ENCODE measurements at places on chromosomes 13 and 19.

GRCh38 chr13:20359335-20359734 is 127.2 kb upstream of the GJB6 start:
- DNase-seq, result no peak

DNA sequence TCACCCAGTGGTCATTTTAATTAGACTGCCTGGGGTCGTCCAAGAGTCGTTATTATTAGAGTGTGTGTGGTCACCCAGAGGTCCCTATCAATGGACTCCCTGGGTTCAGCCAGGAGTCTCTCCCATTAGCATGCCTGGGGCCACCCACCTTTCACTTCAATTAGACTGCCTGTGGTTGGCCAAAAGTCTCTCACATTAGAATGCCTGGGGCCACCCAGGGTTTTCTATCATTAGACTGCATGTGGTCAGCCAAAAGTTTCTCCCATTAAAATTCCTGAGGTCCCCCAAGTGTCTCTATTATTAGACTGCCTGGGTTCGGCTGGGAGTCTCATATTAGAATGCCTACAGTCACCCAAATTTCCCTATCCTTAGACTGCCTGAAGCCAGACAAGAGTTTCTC is 1472.6 kb downstream of the UQCRFS1 start:
- DNase-seq, result no peak

DNA sequence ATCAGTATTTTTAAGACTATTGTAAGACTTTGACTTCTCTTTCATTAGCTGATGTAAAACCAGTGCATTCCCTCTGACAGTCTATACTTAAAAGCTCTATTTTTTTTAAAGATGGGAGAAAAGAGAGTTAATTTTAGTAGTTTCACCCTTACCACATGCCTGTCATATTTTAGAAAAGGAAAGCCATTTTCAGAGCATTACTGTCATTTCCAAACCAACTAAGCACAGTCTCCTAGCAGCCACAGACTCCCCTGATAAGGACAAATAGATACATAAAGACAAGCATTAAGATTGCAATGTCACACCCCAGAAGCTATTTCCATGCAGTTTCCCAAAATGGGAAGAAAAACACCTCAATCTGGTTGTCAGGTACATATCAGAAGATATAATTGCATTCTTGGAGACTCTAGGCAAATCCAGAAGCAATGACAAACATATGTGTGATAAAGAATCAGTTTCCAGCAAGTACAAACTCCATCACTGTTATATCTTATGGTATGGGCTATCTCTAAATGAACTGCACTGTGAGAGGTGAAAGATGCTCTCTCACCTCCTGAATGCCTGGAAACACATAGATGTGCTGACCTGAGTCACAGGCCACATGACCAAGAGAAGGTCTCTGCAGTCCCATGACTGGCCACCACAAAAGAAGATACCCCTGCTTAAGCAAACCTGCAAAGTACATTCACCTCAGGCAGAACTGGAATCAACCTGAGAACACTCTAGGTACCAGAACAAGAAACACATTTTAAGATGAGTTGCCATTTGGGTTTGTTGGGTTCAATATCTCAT is 303.3 kb downstream of the POU4F1 start:
- no peak for DNase-seq

GRCh38 chr19:2675892-2676291 is 26.6 kb downstream of the GNG7 start:
- DNase-seq, result no peak

DNA sequence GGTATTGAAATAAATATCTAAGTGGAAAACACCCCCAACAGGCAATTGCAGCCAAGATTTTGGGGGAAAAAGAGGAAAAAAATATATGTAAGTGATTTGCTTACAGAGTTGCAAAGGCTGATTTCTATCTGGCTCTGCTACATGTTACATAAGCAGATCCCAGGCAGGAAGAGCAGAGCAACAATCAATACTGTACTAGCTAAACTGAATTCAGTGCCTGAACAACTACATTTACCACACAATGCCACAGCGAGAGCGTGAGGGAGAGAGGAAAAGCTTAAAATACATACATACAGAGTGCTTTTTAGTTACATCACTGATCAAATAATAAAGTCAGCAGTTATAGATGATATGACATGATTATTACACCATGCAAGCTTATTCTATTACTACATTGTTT is 665.6 kb upstream of the ARGLU1 start:
- DNase-seq, result no peak

DNA sequence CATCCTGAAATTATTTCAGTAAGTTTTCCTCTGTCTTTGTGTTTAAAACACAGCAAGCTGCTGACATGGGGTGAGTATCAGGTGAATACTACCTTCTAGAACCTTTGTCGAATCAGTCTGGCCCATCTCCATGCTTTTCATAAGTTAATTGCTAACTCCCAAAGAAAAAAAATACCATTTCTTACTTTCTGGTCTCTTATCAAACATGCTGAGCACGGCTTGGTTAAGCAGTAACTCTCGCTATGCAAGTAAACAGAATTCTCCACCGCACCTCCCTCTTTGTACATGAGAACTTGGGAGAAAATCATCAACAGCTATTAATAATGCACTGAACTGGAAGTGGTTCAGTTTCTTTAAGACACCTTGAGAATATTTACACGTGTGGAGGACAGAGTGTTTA is 88.6 kb downstream of the FGF9 start:
- DNase-seq, result no peak

DNA sequence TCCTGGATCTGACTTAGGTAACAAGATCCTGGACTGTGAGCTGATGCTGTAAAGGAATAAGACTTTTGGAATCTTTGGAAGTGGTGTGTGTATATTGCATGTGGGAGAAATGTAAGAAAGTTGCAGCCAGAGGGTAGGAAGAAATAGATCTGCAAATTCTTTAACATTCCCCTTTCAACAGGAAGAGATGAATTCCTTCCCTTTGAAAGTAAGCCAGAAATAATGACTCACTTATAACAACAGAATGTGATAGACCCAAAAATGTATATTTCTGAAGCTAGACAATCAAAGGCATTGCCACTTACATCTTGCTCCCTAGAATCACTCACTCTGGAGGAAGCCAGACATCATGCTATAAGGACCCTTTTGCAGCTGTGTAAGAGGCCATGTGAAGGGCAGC is 9.8 kb upstream of the SIAH3 start:
- no peak for DNase-seq

Measured in retina (tissue), 1 donor.